Esophagus mucosa (tissue), 1 donor: ENCODE measurements at places on chromosomes 1 and 21.

DNA sequence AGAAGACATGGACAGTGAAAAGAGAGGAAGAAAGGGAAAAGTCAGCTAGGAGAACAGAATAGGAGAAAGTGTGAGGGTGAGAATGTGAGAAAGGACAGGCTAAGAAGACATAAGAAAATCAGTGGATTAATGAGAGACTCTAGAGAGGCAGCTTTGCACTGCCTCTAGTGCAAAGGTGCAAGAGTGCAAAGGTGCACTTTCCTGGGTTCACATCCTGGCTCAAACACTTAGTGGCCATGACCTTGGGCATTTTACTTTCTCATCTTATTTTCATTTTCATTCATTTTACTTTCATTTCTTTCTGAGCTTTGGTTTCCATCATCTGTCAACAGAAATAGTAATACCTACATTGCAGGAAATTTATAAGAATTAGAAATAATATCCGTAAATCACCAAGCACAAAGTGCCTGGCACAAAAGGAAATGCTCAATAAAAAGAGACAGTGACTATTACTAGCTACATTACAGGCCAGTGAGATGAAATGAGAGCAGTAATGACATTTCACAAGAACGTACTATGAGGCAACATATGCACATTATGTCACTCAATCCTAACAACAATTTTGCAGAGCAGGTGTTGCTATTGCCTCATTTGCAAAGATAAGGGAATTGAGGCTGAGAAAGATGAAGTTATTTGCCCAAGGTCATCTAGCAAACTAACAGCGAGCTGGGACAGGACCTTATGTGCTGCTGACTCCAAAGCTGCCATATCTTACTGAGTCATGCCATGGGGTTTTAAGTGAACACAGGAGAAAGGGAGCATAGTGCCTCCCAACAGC lies 107.0 kb upstream of the TLR5 start:
- ATAC-seq: peak; percentile 97

- ATAC-seq: no peak
Measured at GRCh38 chr21:42120101-42120902, 49.2 kb downstream of the UMODL1 start.

DNA sequence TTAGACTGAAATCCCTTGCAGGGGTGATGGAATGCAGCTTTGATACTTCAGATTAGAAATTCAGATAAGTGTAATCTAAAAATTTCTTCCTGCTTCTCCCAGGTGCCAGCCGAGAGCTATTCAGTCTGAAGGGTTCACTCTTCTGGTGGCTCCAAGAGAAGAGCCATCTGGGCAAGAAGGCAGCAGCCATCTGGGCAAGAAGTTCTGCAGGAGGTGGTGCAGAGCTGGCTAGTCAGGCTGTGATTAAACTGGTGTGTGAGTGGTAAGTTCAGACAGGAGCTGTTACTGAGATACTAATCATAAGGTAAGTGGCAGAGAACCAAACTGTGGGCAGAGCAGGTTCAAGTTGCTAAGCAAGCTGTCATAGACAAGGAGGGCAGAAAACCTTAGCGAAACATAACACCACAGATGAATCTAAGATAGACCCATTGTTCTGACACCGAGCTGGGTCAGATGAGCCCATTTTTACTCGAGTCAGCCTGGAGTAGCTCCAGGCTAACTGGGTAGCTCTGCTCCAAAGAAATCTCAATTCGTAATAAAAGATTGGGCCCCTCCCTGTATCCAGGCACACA lies 14.4 kb upstream of the TP53BP2 start:
- ATAC-seq: peak; percentile 59

DNA sequence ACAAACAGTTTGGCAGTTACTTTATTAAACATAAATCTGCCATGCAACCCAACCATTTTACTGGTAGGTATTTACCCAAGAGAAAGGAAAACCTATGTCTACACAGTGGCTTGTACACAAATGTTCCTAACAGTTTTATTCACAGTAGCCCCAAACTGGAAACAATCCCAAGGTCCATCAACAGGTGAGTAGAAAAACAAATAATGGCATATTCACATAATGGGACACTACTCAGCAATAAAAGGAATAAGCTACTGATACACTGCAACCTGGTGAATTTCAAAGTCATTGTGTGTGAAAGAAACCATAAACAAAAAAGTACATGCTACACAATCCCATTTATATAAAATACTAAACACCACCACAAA lies 12.7 kb downstream of the KYAT3 start:
- no peak for ATAC-seq

- no peak for ATAC-seq
Measured at GRCh38 chr1:245870698-245871097, 636.4 kb downstream of the SMYD3 start.

- no peak for ATAC-seq
Measured at GRCh38 chr1:84360316-84360715, 38.0 kb upstream of the DNASE2B start.
